ENCODE measurements at places on chromosomes 11 and 22. TPM values are rescaled to one million over a fixed set of nuclear protein-coding genes. Genes with fewer than 3 reads are reported as not detected.

Gene CTSF
- 43.1 TPM for total RNA-seq

Gene KRTAP5-7
- not detected for total RNA-seq

Gene CEND1
- 1.4 TPM for total RNA-seq

Gene ISX
- not detected for total RNA-seq

Gene APOBEC3B
- total RNA-seq = not detected

Gene ESRRA
- total RNA-seq = 12.0 TPM

Gene PGM2L1
- total RNA-seq = 20.0 TPM

Gene MS4A2
- total RNA-seq = 7.0 TPM

Gene SEZ6L
- 2.2 TPM for total RNA-seq

DNA sequence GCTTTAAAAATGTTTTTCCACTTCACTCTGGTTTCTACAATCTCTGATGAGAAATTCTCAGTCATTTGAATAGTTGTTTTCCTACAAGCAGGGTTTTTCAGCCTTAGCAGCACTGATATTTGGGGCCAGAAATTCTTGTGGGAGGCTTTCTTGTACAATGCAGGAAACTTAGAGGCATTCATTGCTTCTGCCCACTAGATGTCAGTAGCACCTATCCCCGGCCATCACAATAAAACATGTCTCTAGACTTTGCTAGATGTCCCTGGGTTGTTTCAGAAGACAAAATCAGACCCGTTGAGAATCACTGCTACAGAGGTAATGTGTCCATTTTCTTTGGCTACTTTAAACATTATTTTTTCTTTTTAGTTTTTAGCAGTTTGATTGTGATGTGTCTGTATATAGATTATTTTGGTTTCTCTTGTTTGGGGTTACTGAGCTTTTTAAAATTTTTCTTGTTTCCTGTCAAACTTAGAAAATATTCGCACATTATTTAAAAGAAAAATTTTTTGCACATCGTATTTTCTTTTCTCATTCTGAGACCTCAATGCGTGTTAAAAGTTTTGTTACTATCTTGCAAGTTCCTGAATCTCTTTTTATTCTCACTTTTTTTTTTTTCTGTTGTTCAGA lies 60.8 kb upstream of the CCDC179 start:
- DNase-seq = peak; percentile 67

GRCh38 chr11:85483861-85484260 lies 143.3 kb downstream of the DLG2 start:
- no peak for DNase-seq

GRCh38 chr22:24420072-24420976 lies 7.1 kb upstream of the ADORA2A start:
- DNase-seq = no peak

GRCh38 chr11:106160494-106160893 lies 83.0 kb downstream of the AASDHPPT start:
- no peak for DNase-seq

DNA sequence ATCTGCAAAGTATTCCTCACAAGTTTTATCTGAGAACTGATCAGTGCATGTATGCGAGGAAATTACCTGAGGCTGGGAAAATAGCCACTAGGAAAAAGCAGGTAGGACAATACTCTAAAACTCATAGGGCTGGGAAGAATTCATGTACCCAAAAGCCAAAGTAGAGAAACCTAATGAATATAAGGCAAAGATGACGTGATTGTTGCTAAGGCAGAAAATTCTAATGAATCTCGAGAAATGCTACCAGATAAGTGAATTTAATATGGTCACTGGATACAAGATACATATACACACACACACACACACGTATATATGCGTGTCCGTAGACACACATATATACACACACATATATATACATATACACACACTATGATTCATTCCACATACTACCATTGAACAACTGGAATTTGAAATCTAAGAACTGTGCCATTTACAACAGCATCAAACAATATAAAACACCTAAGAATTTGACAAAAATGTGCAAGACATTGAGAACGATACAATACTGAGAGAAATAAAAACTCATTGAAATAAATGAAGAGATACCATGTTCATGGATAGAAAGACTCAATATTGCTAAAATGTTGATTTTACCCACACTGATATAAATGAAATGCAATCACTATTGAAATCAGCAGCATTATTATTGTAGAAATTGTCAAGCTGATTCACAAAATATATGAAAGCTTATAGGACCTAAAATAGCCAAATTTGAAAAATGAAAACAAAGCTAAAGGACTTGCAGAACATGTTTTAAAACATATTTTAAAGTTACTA lies 46.4 kb downstream of the ARHGAP20 start:
- no peak for DNase-seq

GRCh38 chr11:130131961-130132850 lies 27.4 kb upstream of the ST14 start:
- peak; percentile 73 for DNase-seq

DNA sequence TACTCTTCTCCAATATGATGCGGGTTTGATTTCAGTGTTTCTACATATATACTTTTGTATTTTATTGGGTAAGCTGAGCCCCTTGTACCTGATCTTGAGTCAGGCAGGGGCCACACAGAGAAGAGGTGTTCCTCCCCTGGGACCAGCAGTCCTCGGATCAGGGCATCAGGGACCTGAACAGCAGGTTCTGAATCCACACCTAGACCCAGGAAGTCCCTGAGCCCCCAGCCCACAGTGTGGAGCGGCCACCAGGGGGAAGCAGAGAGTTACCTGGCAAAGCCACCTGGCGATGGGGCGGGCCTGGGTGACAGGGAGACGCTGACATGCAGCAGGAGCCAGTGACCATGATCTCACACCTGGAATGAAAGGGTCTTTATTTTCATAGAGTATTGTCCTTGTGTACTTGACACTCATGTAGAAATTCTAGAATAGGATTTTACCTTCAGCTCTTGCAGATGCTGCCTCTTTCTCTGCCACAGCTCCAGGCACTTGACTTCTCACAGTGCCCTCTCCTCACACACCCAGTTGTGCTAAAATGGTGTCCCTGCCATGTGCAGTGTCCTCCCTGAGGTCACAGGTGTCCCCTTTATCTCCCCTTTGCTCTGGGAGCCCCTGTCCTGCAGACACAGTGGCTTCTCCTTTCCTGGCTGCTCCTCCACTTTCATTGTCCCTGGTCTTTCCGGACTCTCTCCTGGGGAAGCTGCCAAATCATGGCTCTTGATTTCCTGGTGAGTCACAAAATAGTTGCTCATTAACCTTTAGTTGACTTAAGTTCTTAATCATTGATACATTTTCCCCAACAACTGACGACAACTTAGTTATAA lies 48.5 kb downstream of the GGTLC2 start:
- no peak for DNase-seq

- DNase-seq = no peak
These were observed 139.3 kb downstream of the FEZ1 start for GRCh38 chr11:125356797-125357196.

DNA sequence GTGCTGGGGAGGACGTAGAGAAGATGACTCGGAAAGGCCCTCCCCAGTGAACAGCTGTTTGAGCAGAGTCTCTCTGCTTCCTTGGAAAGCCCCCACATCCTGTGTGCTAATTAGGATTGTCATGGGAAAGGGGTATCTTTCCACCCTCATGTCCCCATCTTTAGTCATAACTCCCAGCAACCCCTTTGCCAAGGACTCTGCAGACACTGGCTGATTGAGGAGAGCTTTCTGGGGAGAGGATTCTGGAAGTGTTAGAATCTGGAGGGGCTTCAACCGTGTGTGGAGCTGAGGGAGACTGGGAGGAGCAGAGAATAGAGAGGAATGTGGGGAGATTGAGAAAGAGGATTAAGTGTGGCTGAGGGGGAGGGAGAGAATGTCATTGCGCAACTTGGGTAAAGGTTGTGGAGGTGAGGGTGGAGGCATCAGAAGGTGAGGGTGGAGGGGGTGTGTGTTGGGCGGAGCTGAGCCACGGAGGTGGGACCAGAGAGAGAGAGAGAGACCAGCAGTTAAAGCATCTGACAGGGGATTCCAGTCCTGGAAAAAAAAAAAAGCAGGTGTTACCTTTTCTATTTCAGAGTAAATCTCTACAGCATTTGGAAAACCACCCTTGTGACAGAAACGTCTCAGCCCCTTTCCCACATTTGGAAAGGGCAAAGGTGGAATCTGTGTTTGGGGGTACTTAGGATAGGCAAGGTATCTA lies 2.2 kb downstream of the DTX4 start:
- peak; percentile 47 for DNase-seq

GRCh38 chr11:17974246-17974645 lies 38.6 kb downstream of the SERGEF start:
- no peak for DNase-seq

DNA sequence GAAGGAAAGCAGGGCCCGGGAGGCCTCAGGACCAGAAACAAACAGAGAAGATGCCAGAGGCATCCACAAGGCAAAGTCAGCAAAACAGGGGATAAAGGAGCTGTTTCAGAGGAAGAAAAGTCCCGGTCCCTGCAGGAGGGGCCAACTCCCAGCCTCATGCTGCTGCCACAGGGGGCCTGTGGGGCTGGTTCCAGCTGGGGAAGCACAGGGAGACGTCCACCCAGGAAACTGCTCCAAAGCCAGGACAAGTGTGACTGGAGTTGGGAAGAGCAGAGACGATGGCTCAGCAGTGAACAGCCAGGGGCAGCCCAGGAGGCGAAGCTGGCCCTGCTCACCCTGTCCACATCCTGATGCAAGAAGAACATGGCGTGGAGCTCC lies 454.4 kb downstream of the BRD1 start:
- no peak for DNase-seq

- peak; percentile 38 for DNase-seq
These were observed 23.9 kb upstream of the TSPAN18 start for GRCh38 chr11:44702889-44703288.

DNA sequence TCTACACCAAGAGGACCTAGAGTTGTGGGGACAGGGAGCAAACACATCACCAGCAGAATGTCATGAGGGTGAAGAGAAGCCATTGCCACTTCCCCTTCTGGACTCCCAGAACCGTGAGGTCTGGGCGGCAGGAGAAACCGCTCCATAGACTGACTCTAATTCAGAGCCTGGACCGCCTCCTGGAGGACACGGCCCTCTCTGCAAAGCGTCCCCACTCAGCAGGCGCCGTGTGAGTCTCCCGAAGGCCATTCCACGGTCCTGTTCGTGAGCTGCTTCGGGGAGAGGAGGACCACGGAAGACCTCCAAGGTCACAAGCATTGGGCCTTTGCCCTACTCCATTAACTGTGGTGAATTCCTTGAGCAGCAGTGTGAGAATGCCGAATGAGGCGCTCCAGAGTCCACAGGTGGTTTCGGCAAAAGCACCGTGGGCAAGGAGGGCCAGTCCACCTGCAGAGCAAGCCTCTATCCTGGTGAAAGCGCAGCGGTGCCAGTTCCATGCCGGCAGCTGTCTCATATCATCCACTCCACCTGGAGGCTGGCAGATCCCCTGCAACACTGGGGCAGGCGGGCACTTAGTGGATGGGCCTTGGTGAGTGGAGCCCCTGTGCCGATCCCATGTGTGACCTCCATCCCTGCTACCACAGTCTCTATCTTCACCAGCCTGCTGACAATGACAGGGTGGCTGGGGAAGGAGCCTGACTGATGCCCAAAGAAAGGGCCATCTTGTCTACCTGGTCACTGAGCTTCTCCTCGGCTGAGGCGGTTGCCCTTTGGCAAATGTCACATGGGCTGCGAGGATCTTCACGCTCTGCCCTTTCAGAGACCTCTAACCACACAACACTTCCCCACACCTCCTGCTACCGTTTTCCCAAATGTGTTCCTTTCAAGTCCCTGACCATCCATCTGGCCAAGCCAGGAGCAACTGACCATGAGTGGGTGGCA lies 7.5 kb downstream of the C11orf21 start:
- DNase-seq = no peak

- DNase-seq = no peak
These were observed 80.7 kb downstream of the NAV2 start for GRCh38 chr11:19793326-19793725.

- DNase-seq = no peak
These were observed 40.2 kb upstream of the EED start for GRCh38 chr11:86204356-86204755.

DNA sequence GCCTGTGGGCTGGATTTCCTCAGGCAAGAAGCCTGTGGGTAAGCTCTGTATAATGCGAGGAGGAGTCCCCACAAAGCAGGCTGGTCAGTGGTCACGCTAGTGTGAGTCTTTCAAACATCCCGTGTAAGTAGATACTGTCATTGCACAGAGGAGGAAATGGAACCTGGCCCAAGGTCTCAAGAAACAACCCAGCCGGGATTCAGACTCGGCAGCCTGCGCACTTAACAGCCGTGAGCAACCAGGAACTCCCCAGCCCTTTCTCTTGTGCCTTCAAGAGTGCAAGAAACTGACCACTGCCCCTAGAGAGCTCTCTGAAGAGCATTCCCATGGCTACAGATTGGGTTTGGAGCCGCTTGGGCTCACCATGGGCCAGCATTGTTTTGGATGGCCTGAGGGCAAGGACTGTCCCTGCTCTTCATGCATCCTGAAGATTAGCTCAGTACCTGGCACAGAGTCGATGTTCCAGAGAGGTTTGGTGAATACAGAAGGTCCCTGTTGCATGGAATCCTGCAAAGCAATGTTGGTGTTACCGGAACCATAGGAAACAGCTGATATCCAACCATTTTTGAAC lies 6.0 kb downstream of the MPST start:
- DNase-seq = no peak

GRCh38 chr11:57276169-57276970 lies 39.3 kb upstream of the APLNR start:
- DNase-seq = no peak

- no peak for DNase-seq
These were observed 7.5 kb downstream of the NARS2 start for GRCh38 chr11:78567209-78567608.

DNA sequence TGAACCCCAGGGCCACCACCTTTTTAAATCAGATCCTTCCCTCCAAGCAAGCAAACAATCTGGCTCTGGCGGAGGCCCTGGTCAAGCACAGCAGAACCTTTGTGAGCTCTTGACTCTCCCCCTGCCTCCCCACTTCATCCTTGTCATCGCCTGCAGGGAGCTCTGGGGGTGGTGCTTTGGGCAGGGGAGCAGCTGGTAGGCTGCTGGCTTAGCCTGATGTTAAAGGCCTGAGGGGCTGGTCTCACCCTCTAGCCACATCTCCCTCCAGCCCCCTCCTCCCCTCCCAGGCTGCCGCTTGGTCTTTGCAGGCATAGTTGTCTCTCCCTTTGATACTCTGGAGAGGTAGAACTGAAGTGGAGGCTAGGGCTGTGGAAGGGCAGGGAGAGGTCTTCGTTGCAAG lies 50.9 kb downstream of the THAP12 start:
- DNase-seq = peak; percentile 28

DNA sequence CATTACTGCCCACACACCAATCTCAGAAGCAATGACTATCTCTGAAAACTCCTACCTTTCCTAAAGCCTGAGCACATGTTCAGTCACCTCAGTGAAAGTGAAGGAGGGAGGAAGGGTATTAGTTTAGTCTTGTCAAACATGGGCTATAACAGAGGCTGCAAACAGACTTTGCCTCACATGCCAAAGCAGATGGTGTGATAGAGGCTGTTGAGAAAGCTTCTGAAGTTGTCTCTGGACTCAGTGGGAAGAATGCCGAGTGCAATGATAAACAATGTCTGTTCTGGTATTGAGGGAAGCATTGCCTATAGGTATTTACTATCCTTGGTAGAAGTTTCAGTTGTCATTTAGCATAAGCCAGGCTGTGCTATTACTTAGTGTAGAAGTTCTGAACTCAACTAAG lies 314.5 kb upstream of the CCDC90B start:
- DNase-seq = no peak

- DNase-seq = no peak
These were observed 1161.1 kb downstream of the BRD1 start for GRCh38 chr22:48666620-48667019.

GRCh38 chr11:61133956-61134662 lies 27.1 kb downstream of the VPS37C start:
- DNase-seq = no peak

Measured in umbilical cord (tissue), 2 donors.